ENCODE measurements at places on chromosomes 7 and 10.
A peak's percentile ranks its signal among the peaks of the same experiment; 100 is the strongest.

DNA sequence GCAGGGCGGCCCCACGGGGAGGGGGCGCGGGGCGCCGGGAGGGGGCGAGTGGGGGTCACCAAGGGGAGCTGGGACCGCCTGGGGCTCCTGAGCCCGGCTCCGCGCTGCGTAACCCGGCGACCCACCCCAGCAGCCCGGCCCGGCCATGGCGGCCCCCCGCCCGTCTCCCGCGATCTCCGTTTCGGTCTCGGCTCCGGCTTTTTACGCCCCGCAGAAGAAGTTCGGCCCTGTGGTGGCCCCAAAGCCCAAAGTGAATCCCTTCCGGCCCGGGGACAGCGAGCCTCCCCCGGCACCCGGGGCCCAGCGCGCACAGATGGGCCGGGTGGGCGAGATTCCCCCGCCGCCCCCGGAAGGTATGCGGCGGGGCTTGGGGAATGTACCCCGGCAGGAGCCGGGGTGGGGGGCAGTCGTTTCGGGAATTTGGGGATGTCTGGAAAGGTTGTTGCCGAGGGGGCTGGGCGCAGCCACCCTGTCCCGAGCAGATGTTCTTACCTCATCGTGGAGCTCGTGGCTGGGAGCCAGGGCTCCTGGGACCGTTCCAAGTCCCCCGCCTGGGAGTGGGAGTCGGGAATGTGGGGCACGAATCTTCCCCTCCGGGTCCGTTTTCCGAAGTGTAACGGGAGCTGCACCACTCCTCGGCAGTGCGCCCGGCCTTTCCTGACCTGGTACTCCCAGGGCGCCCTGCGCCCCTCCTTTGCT lies 431 bp downstream of the ZYX start:
- no peak for DNase-seq

GRCh38 chr7:30975256-30975899 lies 11.6 kb downstream of the GHRHR start:
- no peak for DNase-seq

DNA sequence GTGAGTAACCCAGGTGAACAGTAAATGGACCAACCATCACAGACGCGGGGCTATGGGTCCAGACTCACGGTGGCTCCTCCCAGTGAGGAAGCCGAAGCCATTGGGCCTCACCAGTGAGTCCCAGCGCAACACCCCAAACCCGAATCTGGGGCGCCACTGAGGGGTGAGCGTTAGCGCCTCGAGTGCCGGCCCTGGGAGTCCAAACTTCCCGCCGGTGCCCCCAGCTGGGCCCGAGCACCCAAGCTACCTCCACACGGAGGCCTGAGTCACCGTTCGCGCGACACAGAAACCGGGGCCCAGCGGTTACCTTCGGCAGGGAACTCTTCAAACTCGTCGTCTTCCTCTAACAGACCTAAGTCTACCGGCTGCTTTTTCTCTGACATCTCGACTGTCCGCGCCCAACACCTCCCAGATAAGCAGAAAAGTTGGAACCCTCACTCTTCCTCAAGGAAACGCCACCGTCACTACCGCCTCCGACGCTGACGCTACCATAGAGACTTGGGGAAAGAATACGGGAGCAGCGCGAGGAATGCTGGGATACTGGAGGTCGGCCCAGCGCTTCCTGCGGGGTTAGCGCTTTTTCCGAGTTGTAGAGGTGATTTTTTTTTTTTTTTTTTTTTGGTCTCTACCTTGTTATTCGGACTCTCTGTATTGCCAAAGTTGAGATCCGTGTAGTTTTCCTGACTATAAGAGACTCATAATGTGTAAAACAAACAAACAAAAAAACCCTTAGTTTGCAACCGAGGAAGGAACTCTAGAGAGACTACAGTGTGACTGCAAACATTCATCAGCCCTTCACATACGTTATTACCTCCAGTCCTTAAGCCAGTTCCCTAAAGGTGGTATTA lies at the start of gene SEM1:
Gene SEM1 (minus strand): TSS at position 466 of the 848 bp plus-strand sequence. CDS start 83 bp downstream, at position 383.
- peak; percentile 40 for DNase-seq

DNA sequence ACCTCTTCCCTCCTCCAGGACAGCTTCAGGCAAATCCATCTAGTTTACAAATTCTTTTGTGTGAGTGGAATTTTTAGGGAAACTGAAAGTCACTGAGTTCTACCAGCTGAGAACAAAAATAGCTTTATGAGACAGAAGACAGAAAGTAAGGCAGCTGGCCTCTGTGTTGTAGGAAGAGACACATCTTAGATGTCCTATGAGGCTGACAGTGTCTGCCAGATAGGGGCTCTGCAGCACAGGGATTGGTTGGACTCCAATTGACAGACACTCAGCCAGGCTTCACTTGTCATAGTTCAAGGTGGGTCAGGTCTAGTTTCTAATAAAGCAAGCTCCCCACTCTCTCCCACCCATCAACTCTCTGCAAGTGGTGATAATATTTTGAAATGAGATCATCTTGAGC lies 574.9 kb downstream of the CCSER2 start:
- no peak for DNase-seq

GRCh38 chr10:79444199-79445119 lies 965 bp downstream of the ZCCHC24 start:
- DNase-seq: no peak

- no peak for DNase-seq
These were observed 17.5 kb upstream of the FRA10AC1 start for GRCh38 chr10:93719901-93720300.

DNA sequence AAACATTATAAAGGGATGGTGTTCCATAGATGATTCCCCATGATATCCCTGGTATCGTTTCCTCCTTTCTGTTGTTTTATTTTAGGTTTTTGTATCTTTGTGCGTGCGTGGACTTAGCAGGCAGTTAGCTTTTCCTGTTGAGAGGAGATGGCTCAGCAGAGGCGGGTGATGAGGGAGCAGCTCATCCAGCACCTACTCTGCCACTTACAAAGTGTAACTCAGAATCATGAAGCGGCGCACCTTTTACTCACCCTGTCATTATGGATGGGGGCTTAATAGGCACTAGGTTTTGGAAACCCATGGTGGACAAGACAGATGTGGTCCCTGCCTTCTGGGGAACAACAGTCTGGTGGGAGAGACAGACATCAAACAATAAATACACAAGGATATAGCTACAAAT lies 17.1 kb downstream of the FAM241B start:
- no peak for DNase-seq

DNA sequence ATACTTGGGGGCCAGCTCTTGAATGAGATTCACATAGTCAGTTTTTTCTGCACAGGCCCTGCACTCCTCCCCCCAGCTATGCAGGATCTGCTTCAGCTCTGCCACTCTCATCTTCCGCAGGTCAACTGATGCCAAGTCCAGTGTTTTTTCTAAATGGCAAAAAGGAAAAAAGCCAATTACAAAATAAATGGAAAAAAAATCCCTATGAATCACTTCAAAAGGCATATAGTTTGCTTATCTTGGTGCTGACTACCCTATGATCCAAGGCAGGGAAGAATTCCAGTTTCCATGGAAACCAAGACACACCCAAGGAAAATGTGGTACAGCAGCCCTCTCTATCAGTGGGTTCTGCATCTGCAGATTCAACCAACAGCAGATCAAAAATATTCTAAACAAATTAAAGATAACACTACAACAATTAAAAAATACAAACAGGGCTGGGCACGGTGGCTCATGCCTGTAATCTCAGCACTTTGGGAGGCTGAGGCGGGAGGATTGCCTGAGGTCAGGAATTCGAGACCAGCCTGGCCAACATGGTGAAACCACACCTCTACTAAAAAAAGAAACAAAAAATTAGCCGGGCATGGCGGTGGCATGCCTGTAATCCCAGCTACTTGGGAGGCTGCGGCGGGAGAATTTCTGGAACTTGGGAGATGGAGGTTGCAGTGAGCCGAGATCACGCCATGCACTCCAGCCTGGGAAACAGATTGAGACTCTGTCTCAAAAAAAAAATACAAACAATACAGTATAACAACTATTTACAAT lies 17.6 kb downstream of the CDNF start:
- no peak for DNase-seq

DNA sequence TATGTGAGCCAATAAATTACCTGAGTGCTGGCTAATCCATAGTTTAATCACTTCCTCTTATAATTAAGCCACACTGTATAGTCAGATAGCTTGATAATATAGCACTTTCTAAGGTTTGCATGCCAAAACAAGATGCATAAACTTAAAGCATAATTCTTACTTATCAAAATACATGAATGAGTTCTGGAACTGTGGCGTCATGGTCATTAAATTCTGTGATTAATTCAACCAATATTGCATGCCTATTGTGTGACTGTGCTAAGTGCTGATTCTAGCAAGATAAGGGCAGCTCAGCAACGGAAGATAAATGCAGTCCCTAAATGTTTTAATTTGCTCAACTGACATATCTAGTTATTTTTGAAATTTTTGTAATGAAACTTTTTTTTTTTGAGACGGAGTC lies 29.7 kb downstream of the HOXA1 start:
- DNase-seq: no peak

- DNase-seq: no peak
These were observed 1475.7 kb downstream of the REEP3 start for GRCh38 chr10:64996886-64997285.

GRCh38 chr10:130418731-130419130 lies 282.5 kb downstream of the GLRX3 start:
- DNase-seq: no peak

- DNase-seq: no peak
These were observed 43.7 kb downstream of the CPVL start for GRCh38 chr7:29102558-29103151.
